Upper lobe of left lung (tissue), 6 donors: ENCODE measurements at places on chromosomes 3 and 15. TPM values are rescaled to one million over a fixed set of nuclear protein-coding genes. Genes with fewer than 3 reads are reported as not detected.

The NRG4 gene
- total RNA-seq, result 0.54 TPM

GRCh38 chr3:152383136-152383606 lies 114.4 kb downstream of the MBNL1 start:
- peak overlapping the region; percentile 59 for H3K27ac ChIP-seq
- DNase-seq, result no peak
- peaks cover 4% of the 10 kb centered on the region for H3K36me3 ChIP-seq
- H3K4me1 ChIP-seq, result peaks cover 73% of the 10 kb centered on the region
- H3K27me3 ChIP-seq, result no peaks in the 10 kb centered on the region

The ENTPD3 gene
- 3.3 TPM for total RNA-seq

The GOLGA8T gene
- 2.0 TPM for total RNA-seq

The ANP32A gene
- total RNA-seq, result 63.9 TPM

DNA sequence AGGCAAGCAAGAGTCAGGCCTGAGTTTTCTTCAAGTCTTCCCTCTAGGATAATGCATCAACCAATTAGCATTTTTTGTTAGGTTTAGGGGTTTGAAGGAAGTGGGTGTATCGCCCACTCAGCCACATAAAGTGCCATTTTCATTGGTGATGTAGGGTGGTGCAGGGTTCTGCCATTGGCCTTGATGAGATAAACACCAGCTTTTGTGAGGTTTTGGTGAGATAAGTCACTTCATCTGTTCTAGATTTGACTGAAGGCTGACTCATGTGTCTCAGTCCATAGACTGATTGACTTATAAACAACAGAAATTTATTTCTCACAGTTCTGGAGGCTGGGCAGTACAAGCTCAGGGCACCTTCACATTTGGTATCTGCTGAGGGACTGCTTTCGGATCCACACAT lies 84.5 kb upstream of the C3orf80 start:
- H3K4me1 ChIP-seq, result peaks cover 3% of the 10 kb centered on the region
- H3K36me3 ChIP-seq, result no peaks in the 10 kb centered on the region
- H3K27me3 ChIP-seq, result no peaks in the 10 kb centered on the region
- no peak overlapping the region for H3K27ac ChIP-seq
- H3K4me3 ChIP-seq, result no peak overlapping the region

The VEPH1 gene
- total RNA-seq, result 229 TPM
